ENCODE measurements at places on chromosomes 2 and 18.

- DNase-seq = no peak
Observed at GRCh38 chr2:177147834-177148445, 64.7 kb upstream of the HNRNPA3 start.

DNA sequence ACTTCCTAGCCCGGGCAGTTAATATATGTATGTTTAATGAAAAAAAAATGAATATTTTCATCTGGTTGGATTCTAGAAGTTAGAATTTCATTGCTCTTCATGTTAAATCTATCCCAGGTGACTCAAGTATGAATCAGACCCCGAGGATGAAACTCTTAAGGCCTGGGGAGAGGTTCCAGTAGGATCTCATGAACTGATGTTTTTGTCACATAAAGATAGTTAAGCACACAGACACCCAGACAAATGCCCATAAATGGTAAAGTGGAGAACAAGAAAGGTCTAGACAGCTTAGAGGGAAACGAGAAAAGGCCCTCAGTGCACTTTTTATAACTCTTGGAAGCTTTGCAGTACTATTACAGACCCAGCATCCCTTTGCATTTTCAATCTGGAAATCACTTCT is 114.1 kb downstream of the RIF1 start:
- DNase-seq = no peak

DNA sequence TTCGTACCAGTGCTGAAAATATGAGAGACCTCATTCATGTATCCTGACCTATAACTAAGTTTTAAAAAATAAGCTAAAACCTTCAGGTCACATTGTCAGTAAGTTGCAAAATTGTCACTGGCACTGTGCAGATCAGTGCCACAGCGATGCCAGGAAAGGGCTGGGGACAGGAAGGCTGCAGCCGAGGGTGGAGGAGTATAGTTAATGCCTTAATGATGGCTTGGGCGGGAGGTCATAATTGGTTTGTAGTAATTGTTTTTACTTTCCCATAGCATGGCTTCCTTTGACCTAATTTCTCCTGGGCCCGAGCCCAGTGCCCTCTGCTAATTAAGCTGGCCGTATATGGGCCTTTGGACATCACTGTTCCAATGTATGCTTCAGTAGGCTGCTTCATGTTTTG is 47.2 kb upstream of the RAB12 start:
- DNase-seq = no peak

DNA sequence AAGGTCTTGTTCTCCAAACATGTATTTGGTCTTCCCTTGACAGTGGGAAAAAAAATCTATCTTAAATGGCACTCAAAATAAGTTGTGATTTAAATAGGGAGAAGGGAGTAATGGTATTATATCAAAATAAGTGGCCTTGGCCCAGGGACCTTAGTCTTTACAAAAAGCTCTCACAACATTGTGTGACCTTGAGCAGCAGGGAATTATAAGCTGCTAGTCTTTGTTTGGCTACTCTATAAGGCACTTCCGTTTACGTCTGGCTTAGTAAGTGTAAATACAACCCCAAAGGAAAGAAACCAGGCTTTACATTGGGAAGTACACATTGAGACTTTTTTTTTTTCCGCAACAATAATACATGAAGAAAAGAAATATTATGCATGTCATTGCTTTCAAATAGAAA is 734.0 kb upstream of the LINC00305 start:
- DNase-seq = no peak

DNA sequence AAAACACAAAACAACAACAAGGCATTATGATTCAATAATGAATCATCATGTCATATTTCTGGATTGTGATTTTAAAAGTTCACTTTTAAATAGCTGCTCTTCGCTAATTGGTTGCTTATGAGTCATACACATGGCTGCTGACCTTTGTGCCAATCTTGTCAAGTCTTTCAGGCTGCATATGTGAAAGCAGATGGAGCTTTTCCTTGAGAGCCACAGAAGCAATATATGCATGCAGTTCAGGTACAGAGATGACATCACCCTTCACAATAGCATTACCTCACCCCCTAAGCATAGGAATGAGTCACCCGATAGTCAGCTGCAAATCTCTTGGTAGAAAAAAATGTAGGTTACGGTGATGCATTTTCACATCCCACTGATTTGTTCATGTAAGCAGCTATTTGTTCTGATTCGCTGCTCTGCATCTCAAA is 27.2 kb downstream of the EIF2AK3 start:
- no peak for DNase-seq

- DNase-seq = no peak
Observed at GRCh38 chr2:39902103-39902502, 123.0 kb upstream of the THUMPD2 start.
